ENCODE measurements at places on chromosomes 7 and 10.

GRCh38 chr10:68096913-68097516, 12.3 kb upstream of the MYPN start:
- no peak for DNase-seq

DNA sequence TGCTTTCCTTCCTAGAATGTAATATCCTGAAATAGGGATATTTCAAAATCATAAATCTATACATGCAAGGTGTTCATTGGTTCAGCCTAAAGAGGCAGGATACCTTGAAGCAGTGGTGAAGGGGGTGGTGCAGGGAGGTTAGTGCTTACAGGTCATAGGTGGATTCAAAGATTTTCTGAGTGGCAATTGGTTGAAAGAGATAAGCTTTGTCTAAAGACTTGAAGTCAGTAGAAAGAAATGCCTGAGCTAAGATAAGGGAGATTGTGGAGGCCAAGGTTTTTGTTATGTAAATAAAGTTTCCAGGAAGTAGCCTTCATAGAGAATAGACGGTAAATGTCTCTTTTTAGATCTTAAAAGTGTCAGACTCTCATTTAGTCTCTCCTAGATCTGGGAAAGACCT, 741.2 kb upstream of the ZWINT start:
- no peak for DNase-seq

DNA sequence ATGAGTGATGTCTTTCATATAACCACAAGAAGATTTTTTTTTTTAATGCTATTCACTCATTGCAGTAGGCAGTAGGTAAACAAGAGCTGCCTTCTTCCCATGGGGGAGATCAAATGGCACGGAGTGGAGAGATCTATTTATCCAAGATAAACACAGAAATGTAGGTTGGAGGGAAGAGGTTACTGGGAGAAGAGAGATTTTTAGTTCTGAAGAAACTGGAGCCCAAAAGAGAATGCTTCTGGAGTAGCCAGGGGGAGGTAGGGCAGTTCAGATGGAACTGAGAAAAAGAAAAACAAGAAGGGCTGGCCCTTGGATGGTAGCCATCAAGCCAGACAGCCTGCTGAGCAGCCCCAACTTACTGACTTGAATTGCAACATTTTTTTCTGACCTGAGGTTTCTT, 270.1 kb upstream of the TPK1 start:
- DNase-seq: no peak

DNA sequence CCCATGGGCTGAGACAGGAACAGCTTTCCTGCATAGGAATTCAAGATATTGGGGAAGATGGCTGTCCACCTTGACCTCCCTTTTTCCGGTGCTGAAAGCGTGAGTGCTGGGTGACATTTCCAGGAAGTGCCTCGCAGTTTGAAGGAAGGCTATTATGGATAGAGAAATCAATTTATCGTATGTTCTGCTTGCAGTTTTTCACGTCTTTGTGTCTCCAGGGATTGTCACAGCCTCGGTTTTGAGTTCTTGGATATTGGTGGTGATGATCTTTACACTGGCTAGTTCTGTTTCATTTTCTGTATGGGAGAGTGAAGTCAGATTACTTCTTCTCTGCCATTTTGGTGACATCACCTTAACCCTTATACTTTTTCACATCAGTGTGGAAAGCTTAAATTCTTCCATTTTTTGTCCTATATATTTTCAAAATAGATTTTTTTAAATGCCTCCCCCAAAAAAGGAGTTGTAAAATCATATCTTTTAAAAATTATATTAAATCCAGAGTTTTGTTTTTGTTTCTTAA, 102.5 kb upstream of the APBB1IP start:
- no peak for DNase-seq

DNA sequence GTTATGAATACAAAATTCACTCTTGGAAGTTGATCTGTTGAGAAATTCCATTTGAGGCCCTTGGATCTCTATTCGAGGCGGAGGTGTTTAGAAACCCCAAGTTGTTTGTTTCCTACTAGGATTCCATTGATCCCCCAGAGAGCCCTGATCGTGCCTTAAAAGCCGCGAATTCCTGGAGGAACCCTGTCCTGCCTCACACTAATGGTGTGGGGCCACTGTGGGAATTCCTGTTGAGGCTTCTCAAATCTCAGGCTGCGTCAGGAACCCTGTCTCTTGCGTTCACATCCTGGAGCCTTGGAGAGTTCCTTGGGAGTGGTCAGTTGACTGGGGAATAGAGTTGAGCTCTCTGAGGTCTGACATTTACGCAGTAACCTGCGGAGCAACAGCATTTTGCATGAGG, 1.2 kb downstream of the CFAP69 start:
- DNase-seq: peak; percentile 44

GRCh38 chr7:73702665-73703064, 16.8 kb downstream of the STX1A start:
- no peak for DNase-seq

DNA sequence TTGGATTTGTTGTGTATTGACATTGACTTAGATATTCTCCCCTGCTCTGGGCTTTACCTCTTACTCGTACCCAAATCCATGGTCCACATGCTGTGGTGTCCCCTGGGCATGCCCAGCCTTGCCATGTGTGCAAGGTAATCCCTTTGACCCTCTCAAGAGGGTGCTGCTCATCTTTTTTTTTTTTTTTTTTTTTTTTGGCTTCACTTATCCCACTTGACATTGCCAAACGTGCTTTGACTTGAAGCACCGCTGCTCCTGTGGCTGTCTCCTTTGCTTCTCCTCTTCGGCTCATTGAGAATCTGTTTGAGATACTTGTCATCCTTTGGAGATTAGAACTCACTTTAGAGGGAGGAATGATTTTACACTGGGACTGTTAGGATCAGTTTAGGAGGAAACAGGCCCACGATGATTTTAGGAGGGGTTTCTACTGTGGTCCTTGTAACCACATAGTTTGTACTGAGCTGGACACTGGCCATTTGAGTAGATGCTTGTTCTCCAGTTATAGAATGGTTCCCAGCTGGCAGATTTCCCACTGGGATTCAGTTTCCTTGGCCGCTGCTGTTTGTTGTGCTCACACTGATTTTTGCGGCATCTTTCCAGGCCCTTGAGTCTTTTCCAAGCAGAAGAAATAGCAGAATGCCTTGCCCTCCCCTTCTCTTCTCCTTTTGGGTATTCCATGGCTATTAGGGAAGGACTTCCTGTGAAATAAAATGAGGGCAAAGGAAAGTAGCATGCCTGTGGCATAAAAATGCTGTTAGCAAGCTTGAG, 184.8 kb downstream of the AUTS2 start:
- DNase-seq: no peak

- no peak for DNase-seq
Observed at GRCh38 chr7:92612501-92612900, 22.3 kb upstream of the FAM133B start.

GRCh38 chr7:20402747-20403230, 72.1 kb downstream of the ITGB8 start:
- DNase-seq: no peak

- no peak for DNase-seq
Observed at GRCh38 chr7:130758429-130759056, 24.5 kb upstream of the KLF14 start.

DNA sequence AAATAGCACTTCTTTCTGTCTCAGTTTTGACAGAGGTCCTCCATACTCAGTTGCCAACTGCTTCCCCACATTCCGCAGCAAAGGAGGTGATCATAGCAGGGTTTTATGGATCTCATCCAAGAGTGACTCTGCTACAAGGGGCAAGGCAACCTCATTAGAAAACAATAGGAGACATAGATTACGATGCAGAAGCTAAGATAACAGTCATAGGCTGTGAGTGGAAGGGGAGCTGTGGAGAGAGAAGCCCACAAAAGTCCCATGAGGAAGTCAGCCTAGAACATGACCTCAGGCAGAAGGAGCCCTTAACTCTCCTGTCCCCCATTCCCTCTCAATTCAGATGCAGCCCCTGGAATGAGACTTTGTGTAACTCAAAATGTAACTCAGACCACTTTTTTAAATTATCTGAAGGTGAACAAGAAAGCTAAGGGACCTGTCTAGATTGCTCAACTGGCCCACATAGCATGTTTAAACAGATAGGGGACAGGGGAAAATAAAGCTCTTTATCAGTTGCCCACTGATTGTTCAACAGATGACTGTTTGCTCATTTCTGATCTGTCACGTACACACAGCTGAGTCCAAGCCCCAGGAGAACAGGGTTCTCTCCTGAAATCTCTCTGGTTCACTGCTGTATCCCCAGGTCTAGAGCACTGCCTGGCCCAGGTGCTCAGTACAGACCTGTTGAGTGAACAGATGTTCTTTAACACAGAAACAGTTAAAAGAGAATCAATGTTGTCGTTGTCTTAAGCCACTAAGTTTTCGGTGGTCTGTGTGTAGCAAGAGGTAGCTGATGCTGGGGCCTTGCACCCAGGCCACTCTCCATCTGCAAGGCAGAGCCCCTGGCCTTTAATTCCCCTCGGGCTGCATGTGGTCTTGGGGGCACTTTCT, 1.5 kb upstream of the NCOA4 start:
- DNase-seq: no peak

GRCh38 chr7:157488281-157488680, 151.5 kb downstream of the DNAJB6 start:
- DNase-seq: no peak

DNA sequence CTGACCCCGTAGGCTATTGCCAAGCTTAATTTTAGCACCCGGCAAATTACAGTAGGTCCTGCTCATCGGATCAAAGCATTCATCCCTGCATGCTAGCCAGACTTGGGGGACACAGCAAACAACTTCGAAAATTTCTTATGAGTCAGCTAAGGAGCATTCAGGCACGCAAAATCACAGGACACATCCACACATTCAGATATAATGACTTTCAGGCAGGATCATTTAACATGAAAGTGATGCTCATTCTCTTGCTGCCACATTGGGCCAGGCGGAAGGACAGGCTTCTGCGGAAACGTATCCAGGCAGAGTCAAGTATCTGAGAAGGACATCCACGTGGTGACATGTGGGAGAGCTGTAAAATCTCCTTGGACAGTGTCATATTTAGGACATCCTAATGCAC, 474.0 kb upstream of the NRP1 start:
- no peak for DNase-seq

- DNase-seq: peak; percentile 30
Observed at GRCh38 chr10:91883549-91884444, 25.5 kb downstream of the FGFBP3 start.

- no peak for DNase-seq
Observed at GRCh38 chr7:33087356-33087755, 21.8 kb downstream of the RP9 start.

DNA sequence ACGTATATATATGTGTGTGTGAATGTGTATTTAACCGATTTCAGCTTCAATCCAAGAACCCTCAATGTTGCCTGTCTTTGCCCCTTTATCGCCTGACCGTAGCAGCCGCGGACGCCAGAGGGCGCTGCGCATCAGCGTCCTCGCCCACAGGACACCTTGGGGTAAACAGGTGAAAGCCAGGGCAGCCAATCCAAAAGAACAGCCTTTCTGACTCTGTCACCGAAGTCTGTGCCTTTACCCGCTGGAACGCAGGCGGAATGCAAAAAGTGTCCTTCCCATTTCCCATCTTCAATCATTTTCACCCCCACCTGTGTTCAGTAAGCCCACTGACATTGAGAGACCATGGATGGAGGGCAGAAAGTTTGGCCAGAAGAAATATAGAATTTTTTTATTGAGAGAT, 3.6 kb downstream of the NXPH1 start:
- DNase-seq: peak; percentile 93

DNA sequence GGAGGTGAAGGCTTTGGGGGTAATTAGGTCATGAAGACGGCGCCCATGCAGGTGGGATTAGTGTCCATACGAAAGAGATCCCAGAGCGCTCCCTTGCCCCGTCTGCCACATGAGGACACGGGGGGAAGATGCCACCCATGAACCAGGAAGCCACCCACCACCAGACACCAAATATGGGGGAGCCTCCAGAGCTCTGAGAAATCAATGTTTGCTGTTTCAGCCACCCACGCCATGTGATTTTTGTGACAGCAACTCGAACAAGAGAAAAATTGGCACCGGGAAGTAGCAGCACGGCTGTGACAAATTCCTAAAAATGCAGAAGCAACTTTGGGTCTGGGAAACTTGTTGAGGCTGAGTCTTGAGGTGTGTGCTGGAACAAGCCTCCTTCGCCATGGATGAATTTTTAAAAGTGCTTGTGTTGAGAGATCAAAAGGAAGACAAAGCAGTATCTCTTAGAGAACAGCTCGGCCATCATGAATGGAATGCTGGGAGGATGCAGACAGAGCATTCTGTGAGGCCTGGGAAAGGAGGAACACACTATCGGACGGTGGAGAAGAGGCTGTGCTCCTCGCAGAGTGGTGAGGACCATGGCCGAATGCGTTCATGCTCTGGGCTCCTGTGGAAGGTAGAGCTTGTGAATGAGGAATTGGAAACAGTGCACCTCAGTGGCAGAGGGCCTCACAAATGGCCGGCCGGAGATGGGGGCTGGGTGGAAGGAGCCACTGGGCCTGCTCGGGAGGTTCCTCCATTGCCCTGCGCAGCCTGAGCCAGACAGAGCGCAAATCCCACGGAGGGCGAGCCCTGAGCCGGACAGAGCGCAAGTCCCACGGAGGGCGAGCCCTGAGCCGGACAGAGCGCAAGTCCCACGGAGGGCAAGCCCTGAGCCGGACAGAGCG, 277.5 kb downstream of the PTPRN2 start:
- no peak for DNase-seq

DNA sequence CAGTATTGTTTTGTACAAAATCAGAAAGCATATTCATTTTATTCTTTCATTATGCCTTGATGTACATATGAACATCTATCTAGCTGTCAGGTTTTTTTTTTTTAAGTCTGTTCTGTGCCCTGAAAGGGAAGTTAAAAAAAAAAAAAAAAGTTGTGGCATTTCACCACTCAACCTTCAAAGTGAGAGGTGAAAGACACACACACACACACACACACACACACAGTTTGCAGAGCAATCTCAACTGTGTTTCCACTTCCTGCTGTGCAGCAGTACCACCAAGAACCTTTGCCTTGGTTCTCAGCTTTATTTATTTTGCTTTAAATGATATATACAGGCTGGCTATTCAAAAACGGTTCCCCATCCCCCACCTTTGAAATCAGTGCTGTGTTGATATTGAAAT, 955.6 kb downstream of the GATA3 start:
- DNase-seq: no peak

- DNase-seq: no peak
Observed at GRCh38 chr10:88070080-88070880, 206.9 kb downstream of the PTEN start.

- DNase-seq: no peak
Observed at GRCh38 chr7:129883151-129883550, 69.6 kb downstream of the UBE2H start.

- DNase-seq: no peak
Observed at GRCh38 chr10:73039635-73040034, 57.0 kb downstream of the P4HA1 start.

- no peak for DNase-seq
Observed at GRCh38 chr10:48381971-48382370, 75.5 kb downstream of the MAPK8 start.
